ENCODE measurements at places on chromosomes 3 and 15. TPM values are rescaled to one million over a fixed set of nuclear protein-coding genes. Genes with fewer than 3 reads are reported as not detected.

The NDN gene
- 59.5 TPM for total RNA-seq

- no peaks in the 10 kb centered on the region for H3K27me3 ChIP-seq
- no peak for DNase-seq
- H3K4me3 ChIP-seq = no peak overlapping the region
- no peaks in the 10 kb centered on the region for H3K36me3 ChIP-seq
- no peak overlapping the region for H3K27ac ChIP-seq
Observed at GRCh38 chr3:45215466-45215865, 10.6 kb downstream of the TMEM158 start.

The CACNA1D gene
- total RNA-seq = 0.41 TPM

DNA sequence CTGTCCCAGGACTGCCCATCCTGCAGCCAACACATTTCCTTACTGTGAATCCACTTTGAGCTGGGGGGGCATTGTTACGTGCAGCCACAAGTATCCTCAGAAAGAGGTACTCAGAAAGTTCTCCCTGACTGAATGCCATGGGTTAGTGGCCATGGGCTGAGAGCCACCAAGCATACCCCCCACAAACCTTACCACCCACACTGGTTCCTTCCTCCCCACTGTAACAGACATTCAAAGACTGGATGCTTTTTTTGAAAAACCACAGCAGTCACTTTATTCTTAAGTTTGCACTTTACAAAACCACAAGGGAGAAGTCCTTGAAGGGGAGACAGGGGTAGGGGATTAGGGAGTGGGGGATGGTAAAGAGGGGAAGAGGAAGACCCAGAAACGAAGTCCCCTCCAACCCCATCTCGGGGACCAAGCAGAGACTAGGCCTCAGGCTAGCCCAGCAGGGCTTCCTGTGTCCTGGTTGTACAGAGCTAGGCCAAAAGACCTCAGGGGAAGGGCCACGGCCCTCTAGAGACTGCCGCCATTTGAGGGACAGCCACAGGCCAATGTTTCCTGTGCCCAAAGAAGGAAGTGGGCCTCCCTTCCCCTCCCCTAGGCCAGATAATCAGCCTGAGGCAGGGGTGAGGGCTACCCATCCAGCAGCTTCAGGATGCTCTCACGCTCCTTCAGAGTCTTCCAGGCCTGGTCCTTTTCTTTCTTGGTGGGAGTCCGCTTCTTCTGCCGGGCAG is 10.1 kb upstream of the CAMK1 start:
- no peak for DNase-seq
- H3K4me3 ChIP-seq = no peak overlapping the region
- H3K36me3 ChIP-seq = peaks cover 18% of the 10 kb centered on the region
- no peaks in the 10 kb centered on the region for H3K27me3 ChIP-seq
- H3K4me1 ChIP-seq = peaks cover 13% of the 10 kb centered on the region
- no peak overlapping the region for H3K27ac ChIP-seq

The VILL gene
- total RNA-seq = 1.5 TPM

- no peaks in the 10 kb centered on the region for H3K4me1 ChIP-seq
- peaks cover 29% of the 10 kb centered on the region for H3K36me3 ChIP-seq
- DNase-seq = no peak
- no peak overlapping the region for H3K4me3 ChIP-seq
- no peaks in the 10 kb centered on the region for H3K27me3 ChIP-seq
Observed at GRCh38 chr3:125460233-125460632, 59.8 kb downstream of the SNX4 start.

- no peaks in the 10 kb centered on the region for H3K27me3 ChIP-seq
- DNase-seq = no peak
- no peaks in the 10 kb centered on the region for H3K4me1 ChIP-seq
- no peak overlapping the region for H3K27ac ChIP-seq
Observed at GRCh38 chr15:101702077-101702476, 22.2 kb downstream of the TARS3 start.

- no peaks in the 10 kb centered on the region for H3K27me3 ChIP-seq
- H3K4me1 ChIP-seq = no peaks in the 10 kb centered on the region
- no peaks in the 10 kb centered on the region for H3K36me3 ChIP-seq
- DNase-seq = no peak
- no peak overlapping the region for H3K27ac ChIP-seq
Observed at GRCh38 chr15:93645594-93645993, 556.6 kb upstream of the RGMA start.

DNA sequence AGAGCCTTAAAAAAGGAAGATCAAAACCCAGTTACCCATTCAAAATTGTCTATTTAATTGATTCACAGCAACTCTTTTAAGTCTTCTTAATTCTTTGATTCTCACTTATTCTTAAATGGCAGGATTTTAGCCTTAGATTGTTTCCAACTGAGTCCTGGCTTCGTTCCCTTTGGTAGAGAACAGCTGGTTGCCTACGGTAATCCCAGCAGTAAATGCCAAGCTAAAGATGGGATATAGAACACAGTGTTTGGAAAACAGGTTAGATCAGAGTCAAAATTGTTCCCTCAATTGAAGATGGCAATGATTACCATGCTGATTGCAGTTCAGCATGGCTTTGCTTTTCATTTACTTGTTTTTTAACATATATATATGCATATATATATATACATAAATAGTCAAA is 300.9 kb downstream of the PYDC2 start:
- no peak overlapping the region for H3K4me3 ChIP-seq
- H3K36me3 ChIP-seq = no peaks in the 10 kb centered on the region
- peak overlapping the region; percentile 76 for H3K27ac ChIP-seq
- DNase-seq = no peak
- peaks cover 5% of the 10 kb centered on the region for H3K4me1 ChIP-seq

The TLR9 gene
- total RNA-seq = 0.25 TPM

The CYP1A1 gene
- 0.91 TPM for total RNA-seq

DNA sequence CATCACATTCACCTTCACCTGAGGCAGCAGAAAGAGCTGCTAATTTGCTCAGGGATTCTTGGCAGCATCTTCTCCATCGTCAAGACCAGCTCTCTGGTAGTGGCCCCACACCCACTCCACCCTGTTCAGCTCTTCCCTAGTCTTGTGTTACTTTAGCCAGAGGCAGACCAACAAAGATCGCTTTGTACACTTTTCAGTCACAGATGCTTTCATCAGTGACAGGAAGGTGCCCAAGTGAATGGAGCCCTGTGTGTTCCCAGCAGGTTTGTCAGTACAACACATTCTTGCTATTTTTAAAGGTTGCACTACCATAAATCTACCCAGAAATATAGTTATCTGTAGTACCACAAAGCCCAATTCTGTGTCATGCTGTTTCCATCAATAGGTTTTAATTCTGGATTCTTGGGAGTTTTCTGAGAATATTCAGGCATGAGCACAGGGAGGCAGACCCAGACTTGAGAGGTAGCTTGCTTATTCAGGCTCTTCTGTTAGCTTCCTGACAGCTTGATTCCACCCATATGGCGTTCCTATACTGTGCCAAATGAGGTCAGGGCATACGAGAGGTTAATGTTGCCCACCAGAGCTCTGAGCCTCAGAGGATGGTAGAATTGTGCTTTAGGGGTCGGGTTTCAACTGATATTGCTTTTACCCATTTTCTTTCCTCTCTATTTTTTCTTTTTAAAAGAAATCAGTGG is 109.8 kb upstream of the MANF start:
- H3K27me3 ChIP-seq = no peaks in the 10 kb centered on the region
- no peak for DNase-seq
- no peak overlapping the region for H3K4me3 ChIP-seq
- H3K4me1 ChIP-seq = no peaks in the 10 kb centered on the region
- no peaks in the 10 kb centered on the region for H3K36me3 ChIP-seq
- H3K27ac ChIP-seq = no peak overlapping the region

The SAMMSON gene
- total RNA-seq = not detected

DNA sequence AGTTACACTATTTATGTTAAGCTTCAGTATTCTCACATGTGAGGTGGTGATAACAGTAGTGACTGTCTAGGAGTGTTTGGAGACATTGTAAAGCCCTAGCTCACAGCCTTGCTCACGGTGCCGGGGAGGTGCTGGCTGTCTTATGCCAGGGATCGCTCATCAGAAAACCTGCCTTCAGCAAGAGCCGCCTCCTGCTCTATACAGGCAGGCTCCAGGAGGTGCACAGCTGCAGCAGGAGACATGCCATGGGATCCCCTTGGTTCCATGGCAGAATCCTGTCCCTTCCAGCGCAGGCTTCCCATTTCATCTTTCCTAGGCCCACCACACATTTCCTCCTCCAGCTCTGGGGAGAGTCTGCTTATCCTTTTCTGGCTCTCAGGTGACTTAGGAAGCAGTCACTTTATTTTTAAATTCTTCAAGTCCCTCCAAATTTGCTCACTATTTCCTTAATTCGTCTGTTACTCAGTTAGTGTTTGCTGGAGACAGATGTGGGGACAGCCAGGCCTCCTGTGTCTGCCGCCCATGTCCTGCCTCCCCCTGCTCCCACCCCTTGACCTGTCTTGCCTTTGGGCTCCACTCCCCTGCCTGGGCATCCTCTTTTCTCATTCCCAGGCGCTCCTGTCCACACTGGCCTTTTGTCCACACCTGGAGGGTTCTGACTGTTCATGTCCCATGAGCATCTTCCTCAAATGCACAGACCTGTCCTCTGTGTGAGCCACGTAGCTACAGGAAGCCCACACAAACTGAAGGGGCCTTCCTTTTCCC is 31.7 kb downstream of the SLCO2A1 start:
- H3K27ac ChIP-seq = no peak overlapping the region
- no peak for DNase-seq
- no peak overlapping the region for H3K4me3 ChIP-seq

DNA sequence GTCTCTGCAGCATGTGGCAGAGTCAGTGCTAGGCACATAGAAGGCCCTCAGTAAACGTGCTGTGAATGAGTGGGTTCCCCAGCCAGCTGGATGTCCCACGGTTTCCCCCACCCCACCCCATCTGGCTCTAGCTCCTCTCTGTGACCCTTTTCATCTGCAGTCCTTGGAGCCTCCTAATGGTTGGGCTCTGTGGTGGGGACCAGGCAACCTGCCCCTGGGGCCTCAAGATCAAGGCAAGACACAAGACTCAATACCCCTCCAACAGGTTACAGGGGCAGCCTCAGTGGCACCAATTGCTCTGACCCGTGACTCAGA is 17.1 kb upstream of the CYP11A1 start:
- H3K4me1 ChIP-seq = peaks cover 37% of the 10 kb centered on the region
- no peak for DNase-seq
- H3K36me3 ChIP-seq = no peaks in the 10 kb centered on the region
- H3K27ac ChIP-seq = peak overlapping the region; percentile 74

DNA sequence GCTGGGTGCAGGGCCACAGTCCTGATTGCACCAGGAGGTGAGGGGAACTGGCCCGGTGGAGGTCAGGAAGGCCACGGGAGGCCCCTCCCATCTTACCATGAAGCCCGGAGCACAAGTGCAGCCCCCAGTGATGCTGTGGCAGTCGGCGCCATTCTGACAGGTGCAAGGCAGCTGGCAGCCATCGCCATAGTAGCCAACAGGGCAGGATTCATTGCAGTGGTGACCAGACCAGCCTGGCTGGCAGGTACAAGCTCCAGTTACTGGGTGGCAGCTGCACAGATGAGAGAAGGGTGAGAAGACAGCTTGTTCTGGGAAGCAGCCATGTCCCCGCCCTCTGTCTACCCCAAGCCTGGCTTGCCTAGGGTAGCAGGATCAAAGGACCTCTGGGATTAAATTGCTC is 88.2 kb downstream of the RAB11A start:
- no peak for DNase-seq
- H3K36me3 ChIP-seq = no peaks in the 10 kb centered on the region
- H3K27ac ChIP-seq = no peak overlapping the region
- H3K4me1 ChIP-seq = peaks cover 3% of the 10 kb centered on the region

The PLA2G4E gene
- not detected for total RNA-seq

The ERICH6 gene
- total RNA-seq = 0.09 TPM

The JMJD7 gene
- 7.6 TPM for total RNA-seq

GRCh38 chr3:150238995-150239619 is 169.0 kb upstream of the TSC22D2 start:
- peaks cover 41% of the 10 kb centered on the region for H3K4me1 ChIP-seq
- DNase-seq = no peak
- no peaks in the 10 kb centered on the region for H3K36me3 ChIP-seq

The TMEM207 gene
- total RNA-seq = not detected

DNA sequence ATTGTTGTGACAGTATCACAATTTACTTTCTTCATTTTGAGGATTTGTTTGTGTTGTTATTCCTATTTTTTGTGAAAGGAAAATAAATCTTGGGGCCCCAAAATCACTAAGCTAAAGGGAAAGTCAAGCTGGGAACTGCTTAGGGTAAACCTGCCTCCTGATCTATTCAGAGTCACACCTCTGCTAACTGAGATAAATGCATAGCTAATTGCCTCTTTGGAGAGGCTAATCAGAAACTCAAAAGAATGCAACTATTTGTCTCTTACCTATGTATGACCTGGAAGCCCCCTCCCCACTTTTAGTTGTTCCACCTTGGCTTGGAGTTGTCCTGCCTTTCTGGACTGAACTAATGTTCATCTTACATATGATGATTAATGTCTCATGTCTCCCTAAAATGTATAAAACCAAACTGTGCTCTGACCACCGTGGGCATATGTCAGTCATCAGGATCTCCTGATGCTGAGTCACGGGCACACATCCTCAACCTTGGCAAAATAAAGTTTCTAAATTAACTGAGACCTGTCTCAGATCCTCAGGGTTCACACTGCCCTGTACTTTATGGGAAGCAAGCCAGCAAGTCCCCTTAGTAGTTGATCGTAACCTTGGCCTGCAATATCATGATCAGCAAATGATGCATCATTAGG is 523.2 kb upstream of the GOLIM4 start:
- no peak overlapping the region for H3K4me3 ChIP-seq
- DNase-seq = no peak

DNA sequence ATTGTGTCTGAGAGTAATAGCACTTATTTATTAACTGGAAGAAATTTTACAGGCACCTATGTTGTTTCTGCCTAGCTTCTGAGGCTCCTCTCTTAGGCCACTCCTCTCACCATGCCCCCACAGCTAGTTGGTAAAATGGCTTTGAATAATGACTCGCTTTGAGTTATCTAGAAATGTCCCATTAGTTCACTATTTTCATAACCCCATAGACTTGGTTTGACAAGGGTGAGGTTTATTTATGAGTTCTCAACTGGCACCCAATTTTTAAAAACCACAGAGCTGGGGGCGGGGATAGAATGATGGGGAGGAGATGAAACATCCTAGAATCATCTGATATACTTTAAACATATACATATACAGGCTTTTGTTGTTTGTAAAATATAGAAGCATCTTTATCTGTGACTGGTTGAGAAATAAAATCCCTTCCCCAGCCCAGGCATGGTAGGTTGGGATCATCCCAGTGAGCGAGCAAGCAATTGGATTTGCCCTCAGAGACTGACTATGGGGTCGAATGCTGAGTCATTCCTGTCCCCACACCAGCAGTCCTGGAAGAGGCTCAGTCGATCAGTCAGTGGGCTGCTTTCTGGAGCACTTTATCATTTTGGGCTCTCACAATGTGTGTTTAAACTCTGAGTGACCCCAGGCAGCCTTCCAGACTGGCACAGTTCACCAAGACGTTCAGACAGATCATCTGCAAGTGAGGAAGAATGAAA is 60.2 kb upstream of the TSEN2 start:
- peak; percentile 66 for DNase-seq

DNA sequence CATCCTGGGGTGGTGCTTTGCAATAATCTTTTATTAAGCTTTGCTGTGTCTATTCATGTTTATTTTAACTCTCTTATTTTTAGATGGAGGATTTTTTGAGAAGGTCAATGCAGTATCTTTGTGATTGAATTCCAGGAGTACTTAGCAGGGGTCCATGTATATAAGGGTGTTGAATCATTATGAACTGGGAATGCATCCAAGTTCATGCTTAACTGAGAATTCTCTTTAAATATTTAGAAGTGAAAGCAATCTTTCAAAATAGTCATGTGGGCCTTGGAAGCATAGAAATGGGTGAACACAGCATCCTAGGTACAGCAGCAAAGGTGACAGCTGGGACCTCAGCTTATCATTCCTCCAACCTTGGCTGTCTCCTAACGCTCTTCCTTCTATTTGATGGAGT is 27.3 kb downstream of the SPTSSB start:
- H3K27me3 ChIP-seq = no peaks in the 10 kb centered on the region
- peaks cover 10% of the 10 kb centered on the region for H3K4me1 ChIP-seq
- peak; percentile 32 for DNase-seq
- H3K36me3 ChIP-seq = no peaks in the 10 kb centered on the region

The ALDH1A2 gene
- 1.7 TPM for total RNA-seq

All from astrocyte (in vitro differentiated cells and primary cell).